Thoracic aorta endothelial cell (primary cell): ENCODE measurements at places on chromosomes 7 and 10. TPM values are rescaled to one million over a fixed set of nuclear protein-coding genes. Genes with fewer than 3 reads are reported as not detected.

Gene STOX1
- total RNA-seq, result under 0.01 and 0.14 TPM in 2 replicates

Gene VSTM4
- 0.27 and 1.1 TPM in 2 replicates for total RNA-seq

Gene ATP5F1C
- total RNA-seq, result 375 and 384 TPM in 2 replicates

Gene PTPN12
- 120 and 134 TPM in 2 replicates for total RNA-seq

Gene CTAGE4
- 0.22 and 1.1 TPM in 2 replicates for total RNA-seq

Gene ST7
- total RNA-seq, result 33.2 and 34.6 TPM in 2 replicates

Gene CHN2
- total RNA-seq, result 0.53 TPM in 1 of 2 replicates, not detected in the other

Gene MYH16
- total RNA-seq, result 0.93 and 1.1 TPM in 2 replicates

Gene MSMB
- not detected in 2 replicates for total RNA-seq

Gene AGAP6
- 6.3 and 6.5 TPM in 2 replicates for total RNA-seq

Gene NACAD
- 0.66 and 1.1 TPM in 2 replicates for total RNA-seq

Gene HOXA9
- total RNA-seq, result 0.40 and 27.9 TPM in 2 replicates

Gene SLIT1
- total RNA-seq, result under 0.01 TPM in 1 of 2 replicates, not detected in the other
